ENCODE measurements at places on chromosomes 12 and 14.
A peak's percentile ranks its signal among the peaks of the same experiment; 100 is the strongest.

- DNase-seq = no peak
These were observed 4.8 kb downstream of the DGKA start for GRCh38 chr12:55935738-55936151.

DNA sequence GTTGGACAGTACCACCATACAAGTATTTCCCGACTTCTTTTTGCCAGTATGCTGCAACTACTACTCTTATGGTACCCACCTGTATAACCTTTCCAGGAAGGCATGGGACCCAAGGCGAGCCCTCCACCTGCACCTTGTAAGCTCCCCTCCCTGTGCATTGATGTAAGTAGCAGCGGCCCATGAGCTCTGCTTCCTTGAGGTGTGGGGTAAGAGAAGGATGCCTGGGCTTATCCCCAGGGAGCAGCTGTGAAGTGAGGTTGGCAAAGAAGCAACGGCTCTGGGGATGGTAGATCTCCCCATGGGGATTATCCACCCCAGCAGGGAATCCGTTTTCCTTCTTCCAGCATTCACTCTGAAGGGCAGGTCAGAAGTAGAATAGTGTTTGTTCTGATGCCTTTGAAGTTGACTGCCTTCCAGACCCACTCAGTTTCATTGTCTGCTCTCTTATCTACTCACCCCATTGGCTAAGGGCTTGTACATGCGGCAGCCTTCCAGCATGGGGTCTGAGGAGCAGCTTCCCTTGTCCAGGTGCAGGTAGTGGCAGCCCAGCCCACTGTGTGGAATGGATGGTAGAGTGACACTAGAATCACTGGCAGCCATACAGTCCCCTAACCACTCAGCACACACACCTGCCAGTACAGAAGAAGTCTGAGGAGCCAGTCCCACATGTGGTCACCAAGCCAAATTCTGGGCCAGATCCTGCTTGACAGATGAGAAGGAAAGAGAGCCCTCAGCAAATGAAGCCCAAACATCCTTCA is 3.4 kb downstream of the CIROP start:
- no peak for DNase-seq

DNA sequence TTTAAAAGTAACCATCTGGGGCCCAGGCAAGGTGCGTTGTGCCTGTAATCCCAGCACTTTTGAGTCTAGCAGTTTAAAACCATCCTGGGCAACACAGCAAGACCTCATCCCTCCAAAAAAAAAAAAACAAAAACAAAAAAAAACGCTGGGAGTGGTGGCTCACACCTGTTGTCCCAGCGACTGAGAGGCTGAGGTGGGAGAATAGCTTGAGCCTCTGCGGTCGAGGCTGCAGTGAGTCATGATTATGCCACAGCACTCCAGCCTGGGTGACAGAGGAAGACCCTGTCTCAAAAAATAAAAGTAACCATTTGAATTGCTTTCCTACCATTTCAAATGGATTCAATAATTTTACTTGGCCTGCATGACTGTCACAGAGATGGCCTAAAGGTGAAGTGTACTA is 186.5 kb upstream of the ATP2B1 start:
- DNase-seq = no peak

- no peak for DNase-seq
These were observed 46.9 kb downstream of the DLK1 start for GRCh38 chr14:100773331-100774163.

- peak; percentile 81 for DNase-seq
These were observed 216.2 kb downstream of the TTC8 start for GRCh38 chr14:89040460-89041256.

DNA sequence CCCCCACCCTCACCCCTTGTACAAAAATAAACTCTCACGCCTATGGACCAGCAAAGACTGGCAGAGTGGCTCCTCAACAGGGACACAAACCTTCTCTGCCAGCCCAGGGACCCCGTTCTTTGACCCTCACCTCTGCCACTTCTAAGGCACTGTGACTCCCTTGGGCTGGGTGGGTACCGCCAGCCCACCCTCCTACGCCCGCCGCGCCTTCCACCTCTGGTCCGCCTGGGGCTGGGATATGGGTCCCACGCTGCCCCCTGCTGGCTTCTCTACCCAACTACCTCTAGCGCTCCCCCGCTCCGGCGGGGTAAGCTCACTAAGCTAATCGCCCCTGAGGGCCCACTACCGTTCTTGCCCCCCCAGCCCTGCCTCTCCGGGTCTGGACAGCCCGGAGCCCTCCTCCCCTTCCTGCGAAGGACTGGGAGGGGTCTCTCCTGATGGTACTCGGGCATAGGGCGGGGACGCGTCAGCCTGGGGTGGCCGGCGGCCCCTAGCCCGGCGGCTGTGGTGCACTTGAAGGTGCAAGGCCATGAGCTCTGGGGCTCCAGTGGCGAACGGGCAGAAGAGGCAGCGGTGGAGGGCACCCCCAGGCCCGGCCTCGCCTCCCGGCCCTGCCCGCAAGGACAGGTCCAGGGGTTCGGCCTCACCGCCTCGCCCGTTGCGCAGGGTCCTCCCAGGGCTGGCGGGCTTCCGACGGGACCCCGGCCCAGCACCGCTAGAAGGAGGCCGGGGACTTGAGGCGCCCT is 8.1 kb downstream of the ZNF219 start:
- DNase-seq = no peak

DNA sequence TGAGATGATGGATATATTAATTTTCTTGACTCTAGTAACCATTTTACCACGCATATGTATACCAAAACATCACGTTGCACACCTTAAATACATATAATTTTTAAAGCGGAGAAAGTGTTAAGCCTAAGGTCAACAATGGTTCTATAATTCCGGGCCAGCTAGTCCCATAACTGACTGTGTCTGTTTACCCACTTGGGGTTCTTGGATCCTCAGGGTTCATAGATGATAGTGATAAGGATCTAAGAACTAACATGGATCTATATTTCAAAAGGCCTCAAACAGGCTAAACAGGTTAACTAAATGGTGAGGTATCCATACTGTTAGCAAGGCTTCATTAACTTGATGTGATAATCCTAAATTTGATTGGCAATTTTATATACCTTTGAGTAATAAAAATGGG is 9.8 kb downstream of the SLC38A1 start:
- no peak for DNase-seq

DNA sequence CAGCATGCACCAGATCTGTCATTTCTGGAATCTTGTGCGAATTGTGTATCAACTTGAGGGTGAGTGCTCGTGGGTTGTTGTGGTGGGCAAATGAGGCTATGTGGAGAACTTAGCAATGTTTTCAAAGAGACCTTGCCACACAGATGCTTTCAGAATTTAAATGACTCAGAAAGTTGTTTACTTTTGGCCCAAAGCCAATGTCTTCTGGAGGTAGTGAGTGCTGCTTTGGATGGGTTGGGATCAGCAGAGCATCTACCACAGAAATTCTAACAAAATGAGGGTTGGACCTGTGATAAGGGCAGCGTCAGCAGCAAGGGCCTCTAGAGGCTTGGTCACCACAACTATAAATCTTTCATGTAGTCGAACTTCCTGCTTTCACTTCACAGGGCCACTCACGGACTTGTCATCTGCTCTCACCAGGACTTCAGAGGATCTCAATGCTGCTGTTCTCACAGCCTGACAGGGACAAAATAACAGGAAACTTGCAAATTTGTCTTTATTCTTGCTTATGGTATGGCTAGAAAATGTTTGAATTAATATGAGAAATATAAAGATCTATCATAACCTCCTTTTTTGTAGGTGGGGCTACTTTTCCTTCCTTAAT is 111.4 kb downstream of the DACT1 start:
- DNase-seq = no peak

- no peak for DNase-seq
These were observed 44.3 kb upstream of the BDKRB2 start for GRCh38 chr14:96160076-96160912.

DNA sequence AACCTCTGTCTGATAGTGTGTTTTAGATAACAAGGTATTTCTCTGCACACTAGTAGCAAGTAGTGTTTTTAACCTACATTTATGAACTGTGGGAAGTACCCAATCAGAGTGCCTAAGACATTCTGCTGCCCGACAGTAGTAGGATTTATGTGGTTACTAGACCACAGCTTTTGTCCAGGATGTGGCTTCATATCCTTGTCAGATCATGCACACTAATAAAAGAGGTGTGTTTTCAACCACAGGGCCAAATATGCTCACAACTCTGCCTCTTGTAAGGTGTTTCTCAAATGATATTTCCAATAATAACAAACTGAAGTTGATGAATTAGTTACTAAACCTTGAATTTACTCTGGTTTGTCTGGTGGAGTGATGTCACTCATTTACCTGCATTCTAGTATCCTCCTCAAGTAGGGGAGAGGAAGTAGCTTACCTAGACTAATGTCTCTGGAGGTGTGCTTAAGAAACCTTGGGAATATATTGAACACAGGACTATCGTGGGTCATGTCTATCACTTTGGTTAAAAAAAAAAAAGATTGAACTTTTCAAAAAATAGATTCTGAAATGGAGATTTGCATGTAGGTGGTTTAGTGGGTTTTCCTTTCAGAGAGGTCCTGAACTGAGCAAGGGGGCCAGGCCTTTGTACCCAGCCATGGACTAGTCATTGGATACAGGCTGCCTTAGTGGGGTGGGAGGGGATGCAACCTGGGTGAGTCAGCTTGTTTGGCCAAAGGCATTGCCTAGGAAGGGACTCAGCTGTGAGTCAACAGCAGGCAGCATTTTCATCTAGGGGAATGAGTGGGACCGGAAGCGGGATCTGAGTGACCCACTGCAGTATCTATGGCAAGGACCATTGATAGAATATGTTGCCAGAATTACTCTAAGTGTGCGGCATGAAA is 14.1 kb downstream of the FBXW8 start:
- DNase-seq = no peak

GRCh38 chr12:47112679-47113078 is 32.9 kb upstream of the AMIGO2 start:
- no peak for DNase-seq

GRCh38 chr12:41979574-41979973 is 165.1 kb downstream of the GXYLT1 start:
- no peak for DNase-seq
